ENCODE measurements at places on chromosomes 13 and 19.
A peak's percentile ranks its signal among the peaks of the same experiment; 100 is the strongest.

DNA sequence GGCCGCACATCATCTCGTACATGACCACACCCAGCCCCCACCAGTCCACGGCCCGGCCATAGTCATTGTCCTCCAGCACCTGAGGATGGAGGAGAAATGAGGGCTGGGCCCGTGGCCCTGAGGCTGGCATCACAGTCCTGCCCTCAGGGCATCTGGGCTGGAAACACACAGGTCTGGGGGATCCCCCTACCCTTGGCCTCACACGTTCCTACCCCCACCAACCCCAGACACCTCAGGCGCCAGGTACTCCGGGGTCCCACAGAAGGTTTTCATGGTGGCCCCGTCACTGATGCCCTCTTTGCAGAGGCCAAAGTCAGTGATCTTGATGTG, 9.5 kb upstream of the CCNP start:
- no peak for DNase-seq

DNA sequence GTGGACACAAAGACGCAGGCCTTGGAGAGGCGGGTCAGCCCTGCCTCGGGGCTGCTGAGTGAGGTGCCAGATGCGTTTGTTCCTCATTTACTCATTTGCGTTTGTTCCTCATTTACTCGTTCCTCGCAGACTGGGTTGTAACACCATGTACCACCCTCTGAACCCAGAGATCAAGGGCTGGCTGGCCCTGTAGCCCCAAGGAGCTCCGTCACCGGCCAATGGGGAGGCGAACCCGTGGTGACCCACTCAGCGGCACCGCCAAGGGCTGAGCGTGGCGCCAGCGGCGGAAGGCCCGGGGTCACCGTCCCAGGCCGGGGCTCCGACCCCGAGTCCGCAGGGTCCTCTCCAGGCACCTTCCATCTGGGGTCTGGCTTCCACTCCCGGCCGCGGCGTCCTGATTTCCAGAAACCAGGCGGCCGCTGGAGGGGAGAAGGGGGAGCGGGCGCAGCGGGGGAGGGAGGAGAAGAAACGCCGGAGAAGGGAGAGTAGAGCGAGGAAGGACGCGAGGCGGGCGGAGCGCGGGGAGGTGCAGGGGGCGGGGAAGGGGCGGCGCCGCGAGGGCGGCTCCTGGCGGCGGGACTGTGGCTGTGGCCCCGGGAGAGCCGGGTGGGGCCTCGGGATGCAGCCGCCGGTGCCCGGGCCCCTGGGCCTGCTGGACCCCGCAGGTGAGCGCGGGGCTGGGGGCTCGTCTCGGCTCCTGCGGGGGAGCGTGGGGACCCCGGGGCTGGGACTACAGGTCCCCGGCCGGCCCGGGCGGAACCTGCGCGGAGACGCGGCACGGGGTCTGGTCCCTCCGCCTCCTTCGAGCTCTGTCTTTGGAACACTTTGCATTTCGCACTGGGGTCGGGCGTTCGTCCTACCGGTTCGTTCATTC, at the start of gene TMEM255B:
TSS of gene TMEM255B (plus strand) at position 576 of the 874 bp plus-strand sequence. CDS start at position 620, 44 bp downstream.
- peak; percentile 70 for DNase-seq

DNA sequence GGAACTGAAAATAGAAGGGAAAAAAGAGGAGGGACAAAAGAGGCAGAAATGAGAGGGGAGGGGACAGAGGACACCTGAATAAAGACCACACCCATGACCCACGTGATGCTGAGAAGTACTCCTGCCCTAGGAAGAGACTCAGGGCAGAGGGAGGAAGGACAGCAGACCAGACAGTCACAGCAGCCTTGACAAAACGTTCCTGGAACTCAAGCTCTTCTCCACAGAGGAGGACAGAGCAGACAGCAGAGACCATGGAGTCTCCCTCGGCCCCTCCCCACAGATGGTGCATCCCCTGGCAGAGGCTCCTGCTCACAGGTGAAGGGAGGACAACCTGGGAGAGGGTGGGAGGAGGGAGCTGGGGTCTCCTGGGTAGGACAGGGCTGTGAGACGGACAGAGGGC, at the start of gene CEACAM5:
TSS of gene CEACAM5 (plus strand) at position 146 of the 400 bp plus-strand sequence. CDS start at position 252, 106 bp downstream.
- no peak for DNase-seq

DNA sequence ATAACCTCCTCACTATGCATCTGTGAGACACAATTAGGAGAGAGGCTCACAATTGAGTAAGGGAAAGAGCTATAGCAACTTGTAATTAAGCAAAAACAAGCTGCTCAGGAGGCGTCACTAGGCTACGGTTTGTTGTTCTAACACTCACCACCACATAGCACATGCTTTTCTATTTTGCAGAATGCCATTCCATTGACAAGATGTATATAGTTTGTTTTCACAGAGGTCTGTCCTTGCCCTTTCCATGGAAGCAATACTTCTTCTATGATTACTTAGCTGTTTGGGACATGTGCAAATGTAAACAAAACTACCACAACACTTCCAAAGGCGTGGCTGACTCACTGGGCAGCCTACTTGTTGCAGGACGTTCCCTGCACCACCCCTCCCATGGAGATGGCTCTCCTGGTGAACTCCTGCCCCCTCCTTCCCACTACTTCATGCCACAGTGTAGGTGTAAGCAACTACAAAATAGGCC, 33.9 kb upstream of the FAM216B start:
- DNase-seq, result no peak

DNA sequence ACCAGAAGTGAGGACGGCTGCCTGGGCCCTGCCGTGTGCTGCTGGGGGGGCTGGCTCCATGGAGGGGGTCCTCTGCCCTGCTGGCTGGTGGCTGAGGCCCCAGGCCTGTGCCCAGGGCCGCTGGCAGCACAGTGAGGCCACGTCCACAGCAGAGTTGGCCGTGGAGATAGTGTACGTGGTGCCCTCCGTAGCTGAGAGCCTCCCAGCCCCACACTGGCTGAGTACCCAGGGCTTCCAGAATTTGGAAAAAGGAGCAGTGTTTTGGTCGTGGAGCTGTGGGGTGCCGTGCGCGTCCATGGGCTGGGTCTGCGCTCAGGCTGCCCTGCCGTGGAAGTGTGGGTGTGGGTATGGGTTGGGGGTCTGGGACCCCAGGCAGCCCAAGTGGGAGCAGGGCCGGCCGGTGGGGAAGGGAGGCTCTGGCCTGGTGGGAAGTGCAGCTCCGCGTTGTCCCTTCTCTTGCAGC, 5.9 kb downstream of the PTBP1 start:
- no peak for DNase-seq

DNA sequence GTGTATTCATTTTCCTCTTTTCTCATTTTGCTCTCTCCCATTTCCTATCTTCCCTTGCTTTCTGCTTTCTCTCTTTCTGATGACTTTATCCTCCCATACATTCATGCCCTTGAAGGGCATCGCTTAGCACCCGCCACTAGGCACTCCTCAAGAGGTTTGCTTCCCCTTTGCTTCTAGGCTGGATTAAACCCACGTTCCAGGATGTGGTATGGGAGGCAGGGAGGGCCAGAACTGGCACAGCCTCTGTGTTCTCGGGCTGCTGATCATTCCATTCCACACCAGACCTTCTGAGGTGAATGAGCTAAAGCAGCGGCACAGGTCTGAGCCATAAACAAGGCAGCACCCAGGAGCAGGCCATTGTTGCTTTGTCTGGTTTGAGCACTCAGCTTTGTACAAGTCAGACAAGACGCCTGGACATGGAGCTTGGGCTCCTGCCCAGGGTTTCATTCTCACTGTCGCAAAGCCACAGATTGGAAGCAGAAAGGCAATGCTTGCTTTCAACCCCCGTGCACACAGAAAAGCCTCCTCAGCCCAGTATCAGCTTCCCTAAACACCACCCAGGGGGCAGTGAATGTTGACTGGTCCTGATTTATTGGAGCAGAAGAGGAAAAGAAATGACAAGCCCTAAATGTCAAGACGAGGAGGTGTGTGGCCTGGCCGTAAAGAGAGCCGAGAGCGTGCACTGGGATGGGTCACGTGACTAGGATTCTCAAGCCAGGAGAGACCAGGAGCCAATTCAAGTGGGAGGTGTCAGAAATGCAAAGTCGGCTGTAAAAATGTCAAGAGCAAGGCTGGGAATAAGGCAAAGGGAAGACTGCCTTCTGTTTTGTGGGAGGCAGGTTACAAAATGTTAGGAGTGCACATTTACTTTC, 218.0 kb upstream of the SERP2 start:
- DNase-seq, result no peak

DNA sequence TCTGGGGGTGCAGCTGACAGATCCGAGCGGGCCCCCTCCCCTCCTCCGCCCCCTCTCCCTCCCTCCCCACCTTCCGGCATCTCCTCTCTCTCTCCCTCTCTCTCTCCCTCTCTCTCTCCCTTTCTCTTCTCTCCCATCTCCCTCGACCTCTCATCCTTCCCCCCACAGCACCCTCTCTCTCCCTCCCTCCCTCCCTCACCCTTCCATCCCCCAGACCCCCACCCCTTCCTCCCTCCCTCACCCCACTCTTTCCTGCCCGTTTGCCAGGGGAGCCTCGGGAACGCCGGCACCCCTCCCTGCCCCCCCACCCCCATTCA, 666 bp downstream of the CELF5 start:
- no peak for DNase-seq

- DNase-seq, result no peak
Observed at GRCh38 chr19:35184267-35184666, 29.7 kb downstream of the FXYD5 start.

DNA sequence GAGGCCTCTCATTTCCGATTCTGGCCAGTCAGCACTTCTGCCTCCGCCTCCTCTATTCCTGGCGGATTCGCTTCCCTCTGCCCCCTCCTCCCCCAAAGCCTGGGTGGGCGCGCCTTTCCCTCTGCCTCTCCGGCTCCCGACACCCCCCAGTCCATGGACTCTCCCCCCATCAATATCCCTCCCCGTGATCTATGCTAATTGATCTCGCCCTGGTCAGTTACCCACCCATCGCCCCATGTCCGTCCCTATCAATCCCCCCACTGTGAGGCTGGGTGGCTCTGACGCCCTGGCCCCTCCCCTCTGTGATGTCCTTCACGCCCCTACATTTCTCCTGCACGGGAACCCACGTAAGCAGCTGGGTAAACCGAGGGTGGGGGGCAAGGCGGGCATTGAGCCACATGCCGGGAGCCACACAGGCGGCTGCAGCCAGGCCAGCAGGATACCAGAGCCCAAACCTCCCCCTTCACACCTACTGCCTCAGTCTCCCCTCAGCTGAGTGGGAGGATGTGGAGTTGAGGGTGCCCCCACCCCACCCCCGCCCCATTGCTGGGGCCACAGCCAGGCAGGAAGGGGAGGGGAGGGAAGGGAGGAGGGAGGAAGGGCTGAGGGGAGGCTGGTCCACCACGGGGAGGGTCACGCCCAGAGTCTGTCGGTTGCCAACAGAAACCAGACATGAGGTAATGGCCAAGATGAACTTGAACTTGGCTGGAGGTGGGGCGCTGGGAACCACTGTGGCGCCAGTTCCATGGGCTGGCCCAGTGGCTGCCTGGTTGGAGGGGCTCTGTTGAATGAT, 21.0 kb downstream of the SMIM24 start:
- no peak for DNase-seq

GRCh38 chr19:42052241-42052863, 17.7 kb downstream of the GRIK5 start:
- no peak for DNase-seq

DNA sequence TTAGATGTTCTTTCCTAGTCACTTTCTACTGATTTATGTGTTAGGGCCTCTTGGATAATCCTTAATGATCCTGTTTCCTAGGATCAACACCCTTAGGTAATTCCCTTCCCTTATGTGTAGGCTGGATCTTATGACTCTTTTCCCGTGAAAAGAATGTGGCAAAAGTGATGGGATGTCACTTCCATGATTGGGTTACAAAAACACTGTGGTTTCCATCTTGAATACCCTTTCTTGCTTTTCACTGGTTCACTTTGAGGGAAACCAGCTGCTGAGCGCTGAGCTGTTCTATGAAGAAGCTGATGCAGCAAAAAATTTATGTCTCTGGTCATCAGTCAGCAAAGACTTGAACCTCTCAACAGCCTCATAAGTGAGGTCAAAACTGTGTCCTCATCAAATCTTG, 609.4 kb downstream of the OLFM4 start:
- no peak for DNase-seq

DNA sequence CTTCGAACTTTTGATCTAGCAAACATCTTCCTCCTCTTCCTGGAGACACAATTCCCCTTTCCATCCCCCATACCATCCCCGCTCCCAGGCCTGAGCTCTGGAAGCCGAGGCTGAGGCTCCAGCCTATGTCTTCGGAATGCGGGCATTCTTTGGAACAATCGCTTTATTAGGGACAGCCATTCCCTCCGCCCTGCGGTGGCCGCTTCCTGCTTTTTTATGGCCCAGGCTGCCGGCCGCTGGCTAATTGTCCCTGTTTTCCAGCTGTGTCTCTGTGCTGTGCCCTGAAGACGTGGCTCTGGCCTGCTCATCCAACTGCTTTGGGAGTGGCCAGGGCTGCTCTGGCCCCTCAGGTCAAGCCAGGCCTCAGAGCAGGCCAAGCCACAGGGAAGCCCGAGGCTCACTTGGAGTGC, 2.1 kb upstream of the CDX2 start:
- DNase-seq, result no peak

DNA sequence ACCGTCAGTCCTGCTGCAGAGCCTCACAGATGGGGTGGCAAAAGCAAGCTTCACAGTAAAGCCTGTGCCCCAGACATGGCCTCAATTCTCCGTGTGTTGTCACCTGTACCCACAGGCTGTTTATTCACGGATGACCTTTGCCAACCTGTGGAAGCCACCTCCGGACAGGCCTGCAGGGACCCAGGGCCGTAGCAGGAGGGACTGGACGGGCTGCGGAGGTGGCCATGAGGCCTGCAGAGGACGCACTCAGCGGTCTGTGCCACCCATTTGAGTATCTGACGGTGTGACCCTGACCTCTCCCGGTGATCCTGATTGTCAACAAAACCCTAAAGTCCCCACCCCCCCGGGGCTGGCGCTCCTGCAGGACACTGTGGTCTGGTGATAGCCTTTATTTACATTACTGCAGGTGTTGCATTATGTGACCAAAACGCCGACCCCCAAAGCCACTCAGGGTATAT, 7.8 kb upstream of the KLF16 start:
- no peak for DNase-seq

- DNase-seq, result no peak
Observed at GRCh38 chr13:98697791-98698190, 54.7 kb downstream of the SLC15A1 start.

DNA sequence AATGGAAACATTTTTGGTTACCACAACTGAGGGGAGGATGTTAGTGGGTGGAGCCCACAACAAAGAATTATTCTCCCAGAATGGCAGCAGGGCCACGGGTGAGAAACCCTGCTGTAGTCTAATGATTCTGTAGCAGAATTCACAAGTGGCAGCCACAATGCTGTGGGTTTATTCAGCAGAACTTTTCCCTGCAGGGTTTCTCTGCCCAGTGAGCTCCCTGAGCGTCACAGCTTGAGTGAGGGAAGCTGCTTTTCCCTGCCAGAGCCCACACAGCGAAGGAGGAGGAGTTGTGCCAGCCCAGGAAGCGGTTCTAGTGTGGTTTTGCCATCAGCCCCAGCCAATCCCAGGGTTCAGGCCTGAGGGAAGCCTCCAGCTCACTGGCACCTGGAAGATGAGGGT, 4.4 kb downstream of the ATP12A start:
- DNase-seq, result no peak

DNA sequence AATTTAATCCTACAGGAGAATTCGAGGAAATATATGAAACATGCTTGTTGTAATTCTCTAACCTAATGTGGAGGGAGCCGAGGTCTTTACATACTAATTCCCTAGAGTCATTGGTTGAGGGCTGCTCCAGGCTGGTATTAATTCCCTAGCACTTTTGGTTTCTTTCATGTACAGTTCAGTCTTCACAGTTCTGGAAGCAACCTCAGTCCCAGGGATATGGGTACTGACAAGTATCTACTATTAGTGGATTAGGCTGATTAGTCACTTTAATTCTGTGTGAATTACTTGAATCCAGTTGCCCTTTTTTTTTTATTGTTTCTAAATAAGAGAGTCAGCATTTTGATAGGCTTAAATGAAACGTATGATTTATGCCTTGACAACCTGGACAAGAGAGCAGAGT, 172.3 kb upstream of the HTR2A start:
- DNase-seq, result no peak
